ENCODE measurements at places on chromosomes 7 and 10.

DNA sequence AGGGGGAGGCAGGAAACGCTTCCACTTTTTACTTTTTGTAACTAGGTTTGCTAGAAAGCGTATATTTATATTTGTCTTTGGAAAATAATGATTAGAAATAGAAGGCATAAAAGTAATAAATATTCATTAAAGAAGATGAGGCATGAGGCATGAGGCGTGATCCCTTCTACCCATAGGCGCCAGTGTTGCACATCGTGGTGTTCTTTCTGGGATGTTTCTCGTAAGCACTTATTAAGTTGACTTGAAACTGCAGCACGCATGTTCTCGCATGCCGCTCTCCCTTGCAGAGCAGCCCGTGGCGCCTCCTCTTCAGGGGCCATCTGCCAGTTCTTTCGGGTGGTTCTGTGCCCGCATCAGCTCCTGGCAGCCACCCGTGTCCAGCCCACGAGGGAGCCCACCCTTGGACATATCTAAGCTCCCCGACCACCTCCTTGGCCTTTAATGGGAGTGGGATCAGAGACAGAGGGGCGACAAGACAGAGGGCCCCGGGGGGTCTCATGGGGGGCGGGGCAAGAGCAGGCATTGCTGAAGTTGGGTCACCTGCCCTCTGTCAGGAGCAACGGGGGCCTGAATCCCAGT lies 28.5 kb upstream of the CSGALNACT2 start:
- no peak for DNase-seq

DNA sequence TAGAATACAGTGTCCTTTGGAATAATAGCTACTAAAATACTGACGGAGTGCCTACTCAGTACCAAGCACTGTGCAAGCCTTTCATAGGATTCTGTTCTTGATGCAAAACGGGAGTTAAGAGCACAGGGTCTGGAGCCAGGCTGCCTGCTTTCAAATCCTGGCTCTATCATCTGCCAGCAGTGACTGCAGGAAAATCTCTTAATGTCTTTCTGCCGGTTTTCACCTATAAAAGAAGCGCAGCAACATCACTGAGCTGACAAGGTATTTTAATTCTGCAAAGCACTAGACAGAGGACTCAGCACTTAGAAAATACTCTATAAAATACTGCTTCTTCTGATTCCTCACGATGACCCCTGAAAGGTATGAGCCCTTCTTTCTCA lies 659 bp downstream of the FIGNL1 start:
- no peak for DNase-seq

GRCh38 chr10:101091546-101092290 lies 29.9 kb downstream of the KAZALD1 start:
- DNase-seq = no peak

GRCh38 chr7:34075523-34076370 lies 170.4 kb downstream of the BMPER start:
- DNase-seq = no peak

DNA sequence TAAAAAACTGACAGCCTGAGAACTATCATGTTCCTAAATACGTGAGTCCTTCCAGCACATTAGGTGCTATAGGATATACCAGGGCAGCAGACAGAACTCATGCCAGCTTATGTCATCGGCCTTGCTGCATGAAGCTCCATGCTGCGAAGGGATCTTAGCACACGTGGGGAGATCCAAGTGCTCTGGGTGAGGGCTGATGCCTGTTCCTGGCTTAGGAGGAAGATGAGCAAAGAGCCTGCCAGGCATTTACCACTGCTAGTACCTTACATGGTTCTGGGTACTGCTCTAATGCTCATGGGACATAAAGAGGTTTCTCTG lies 43.2 kb downstream of the SVIL start:
- no peak for DNase-seq

- no peak for DNase-seq
These were observed 2.9 kb upstream of the ATP6V0E2 start for GRCh38 chr7:149870701-149871483.

DNA sequence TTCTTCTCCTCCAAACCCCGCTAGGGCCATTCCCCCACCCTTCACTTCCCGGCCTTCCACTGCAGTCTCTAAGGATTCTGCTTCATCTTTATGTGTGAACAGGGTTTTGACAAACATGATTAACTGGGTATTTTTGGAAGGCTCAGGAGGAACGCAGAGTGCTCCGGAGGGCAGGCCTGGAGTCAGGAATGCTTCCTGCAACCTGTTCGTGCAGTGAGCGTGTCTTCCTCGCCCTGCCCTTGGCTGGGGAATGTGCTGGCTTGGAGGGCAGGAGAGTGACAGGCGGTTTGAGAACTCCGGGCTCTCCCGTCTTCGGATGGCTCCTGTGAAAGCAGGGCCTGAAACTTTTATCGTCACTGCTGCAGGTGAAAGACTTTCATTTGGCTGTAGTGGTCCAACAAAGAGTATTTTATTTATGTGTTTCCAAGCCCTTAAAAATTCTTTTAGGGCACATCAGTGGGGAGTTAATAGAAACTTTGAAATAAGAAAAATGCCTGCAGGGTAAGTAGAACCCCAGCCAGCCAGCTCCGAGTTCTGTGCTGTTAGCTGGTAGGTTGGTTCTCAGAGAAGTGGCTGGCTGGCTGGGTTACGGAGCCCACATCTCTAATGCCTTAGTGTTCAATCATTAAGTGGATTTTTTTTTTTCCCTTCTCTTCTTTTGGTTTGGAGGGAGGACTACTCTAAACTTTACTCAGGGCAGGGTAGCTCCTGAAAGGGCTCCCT lies 51.0 kb downstream of the TCF7L2 start:
- DNase-seq = no peak

- DNase-seq = peak; percentile 31
These were observed 423 bp downstream of the BAZ1B start for GRCh38 chr7:73521636-73522104.

- DNase-seq = no peak
These were observed 26.9 kb upstream of the VWA2 start for GRCh38 chr10:114212153-114212552.

- no peak for DNase-seq
These were observed 32.6 kb downstream of the TBATA start for GRCh38 chr10:70752571-70752970.

DNA sequence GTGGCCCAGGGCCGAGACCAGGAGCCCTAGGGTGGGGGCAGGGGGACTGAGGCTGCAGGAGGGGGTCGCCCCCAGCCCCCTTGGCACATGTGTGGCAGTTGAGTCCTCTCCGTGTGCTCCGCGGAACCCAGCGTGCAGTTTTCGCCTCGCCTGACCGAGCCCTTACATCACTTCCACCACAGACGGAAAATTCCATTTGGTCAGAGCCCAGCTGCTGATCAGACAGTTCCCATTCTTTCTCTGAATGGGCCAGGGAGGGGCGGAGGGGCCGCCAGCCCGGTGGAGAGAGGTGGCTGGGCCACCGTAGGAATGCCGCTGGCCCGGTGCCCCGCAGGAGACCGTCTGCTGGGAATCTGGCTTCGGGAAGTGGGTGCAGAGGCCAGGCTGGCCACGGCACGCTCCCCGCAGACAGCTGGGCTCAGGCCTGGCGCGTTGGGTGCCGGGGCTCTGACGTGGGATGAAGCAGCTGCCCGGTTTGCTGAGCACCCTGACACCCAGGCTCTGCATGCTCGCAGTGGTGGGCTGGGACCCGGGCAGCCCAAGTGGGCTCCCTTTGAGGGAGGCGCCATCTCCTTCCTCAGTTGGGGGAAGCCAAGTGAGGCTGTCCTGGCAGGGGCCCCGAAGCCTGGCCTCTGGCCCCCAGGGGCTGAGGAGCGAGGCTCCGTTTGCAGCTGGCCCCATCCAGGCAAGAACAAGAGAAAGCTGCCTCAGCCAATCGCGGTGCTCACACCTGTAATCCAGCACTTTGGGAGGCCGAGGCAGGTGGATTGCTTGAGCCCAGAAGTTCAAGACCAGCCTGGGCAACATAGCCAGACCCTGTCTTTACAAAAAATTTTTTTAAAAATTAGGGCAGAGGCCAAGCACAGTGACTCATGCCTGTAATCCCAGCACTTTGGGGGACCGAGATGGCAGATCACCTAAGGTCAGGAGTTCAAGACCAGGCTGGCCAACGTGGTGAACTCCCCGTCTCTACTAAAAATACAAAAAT lies 9.9 kb downstream of the TTYH3 start:
- no peak for DNase-seq

- DNase-seq = no peak
These were observed 630.3 kb upstream of the POT1 start for GRCh38 chr7:125559921-125560320.

DNA sequence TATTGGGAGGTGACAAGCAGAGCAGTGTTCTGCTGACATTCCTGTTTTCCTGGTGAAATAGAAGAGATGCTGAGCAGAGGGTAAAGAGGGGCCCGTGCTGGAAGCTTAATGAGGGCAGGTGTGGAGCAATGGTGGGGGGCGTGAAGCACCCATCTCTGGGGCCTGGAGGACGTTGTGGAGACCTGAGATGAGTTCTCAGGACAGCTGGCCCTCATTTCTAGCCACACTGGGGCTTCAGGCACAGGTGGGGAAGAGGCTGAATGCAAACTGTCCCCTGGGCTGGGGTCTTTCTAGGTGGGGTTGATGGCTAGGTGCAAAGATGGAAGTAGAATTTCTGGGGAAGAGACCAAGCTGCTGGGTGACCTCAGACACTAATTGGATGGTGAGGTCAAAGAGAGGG lies 274.2 kb upstream of the TCERG1L start:
- no peak for DNase-seq

- no peak for DNase-seq
These were observed 169.4 kb upstream of the EEPD1 start for GRCh38 chr7:35983626-35984025.

DNA sequence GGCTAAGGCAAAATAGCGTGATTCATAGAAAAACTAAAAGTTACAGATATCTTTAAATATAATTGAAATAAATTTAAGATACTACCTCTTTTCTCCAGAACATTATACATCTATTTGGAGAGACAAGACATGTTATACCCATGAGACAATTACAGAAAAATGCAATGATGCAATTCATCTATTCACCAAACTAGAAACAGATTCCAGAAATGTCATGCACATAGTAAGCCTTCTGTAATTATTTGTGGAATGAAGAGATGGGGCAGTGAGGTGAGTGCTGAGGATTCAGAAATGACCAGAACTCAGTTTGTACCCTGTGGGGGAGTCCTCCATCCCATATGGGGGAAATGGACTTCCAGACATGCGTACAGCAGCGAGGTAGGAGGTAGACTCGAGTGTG lies 99.4 kb downstream of the MKX start:
- no peak for DNase-seq

DNA sequence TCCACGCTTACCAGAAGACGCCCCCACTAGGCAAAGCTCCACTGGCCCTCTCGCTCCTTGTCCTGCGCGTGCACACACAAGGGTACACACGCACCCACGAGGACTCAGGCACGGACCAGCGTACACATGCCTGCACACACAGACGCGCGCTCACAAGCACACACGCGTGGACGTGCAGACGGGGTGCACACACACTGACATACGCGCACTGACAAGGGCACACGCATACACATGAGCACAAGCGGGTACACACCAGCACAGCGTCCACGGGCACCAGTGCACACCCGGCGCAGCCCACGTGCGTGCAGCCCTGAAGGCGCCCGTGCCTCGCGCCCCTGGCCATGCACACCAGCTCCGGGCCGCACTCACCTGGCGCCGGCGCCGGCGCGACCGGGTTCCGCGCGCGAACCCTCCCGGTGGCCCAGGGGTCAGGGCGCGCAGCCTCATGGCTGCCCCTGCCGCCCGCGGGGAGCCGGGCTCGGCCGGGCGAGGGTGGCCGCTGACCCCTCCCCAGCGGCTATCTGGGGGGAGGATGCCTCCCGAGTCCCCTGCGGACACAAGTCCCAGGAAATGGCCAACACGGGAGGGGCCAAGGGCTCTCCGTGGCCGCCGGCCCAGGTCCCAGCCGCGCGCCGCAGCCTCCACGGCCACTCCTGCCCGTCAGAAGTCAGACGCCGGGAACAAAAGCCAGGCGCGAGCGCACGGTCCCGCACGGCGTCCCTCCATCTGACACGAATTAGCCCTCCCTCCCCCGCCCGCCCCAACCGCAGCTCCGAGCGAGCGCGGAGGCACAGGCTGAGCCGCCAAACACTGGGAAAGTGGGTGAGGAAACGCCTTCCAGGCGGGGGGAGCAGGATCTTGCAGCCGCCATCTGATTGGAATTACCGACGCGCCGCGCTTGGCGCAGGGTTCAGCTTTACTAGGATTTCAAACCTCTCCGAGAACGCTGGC lies 45.0 kb downstream of the TNS3 start:
- DNase-seq = no peak

- DNase-seq = no peak
These were observed 31.5 kb upstream of the KMT2E start for GRCh38 chr7:104982308-104983075.

GRCh38 chr10:102101152-102101551 lies 19.0 kb downstream of the LDB1 start:
- no peak for DNase-seq

- DNase-seq = no peak
These were observed 8.6 kb downstream of the PSAP start for GRCh38 chr10:71842422-71842821.

DNA sequence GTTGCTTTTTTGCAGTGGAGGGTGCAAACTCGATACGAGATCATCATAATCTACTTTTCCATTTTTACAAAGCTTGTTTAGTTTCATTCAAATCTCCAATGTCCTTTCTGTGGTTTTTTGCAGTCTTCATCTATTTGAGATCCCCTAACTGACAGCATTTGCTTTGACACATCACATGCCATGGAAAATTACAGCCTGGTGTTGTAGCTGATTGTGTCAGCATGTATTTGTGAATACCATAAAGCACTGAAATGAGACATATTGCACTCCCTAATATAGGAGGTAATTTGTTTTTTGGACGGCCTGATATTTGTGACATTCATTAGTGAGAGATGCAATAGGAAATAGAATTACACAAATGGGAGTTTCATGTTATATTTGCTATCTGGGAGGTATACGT lies 620.8 kb downstream of the KCNMA1 start:
- DNase-seq = no peak

DNA sequence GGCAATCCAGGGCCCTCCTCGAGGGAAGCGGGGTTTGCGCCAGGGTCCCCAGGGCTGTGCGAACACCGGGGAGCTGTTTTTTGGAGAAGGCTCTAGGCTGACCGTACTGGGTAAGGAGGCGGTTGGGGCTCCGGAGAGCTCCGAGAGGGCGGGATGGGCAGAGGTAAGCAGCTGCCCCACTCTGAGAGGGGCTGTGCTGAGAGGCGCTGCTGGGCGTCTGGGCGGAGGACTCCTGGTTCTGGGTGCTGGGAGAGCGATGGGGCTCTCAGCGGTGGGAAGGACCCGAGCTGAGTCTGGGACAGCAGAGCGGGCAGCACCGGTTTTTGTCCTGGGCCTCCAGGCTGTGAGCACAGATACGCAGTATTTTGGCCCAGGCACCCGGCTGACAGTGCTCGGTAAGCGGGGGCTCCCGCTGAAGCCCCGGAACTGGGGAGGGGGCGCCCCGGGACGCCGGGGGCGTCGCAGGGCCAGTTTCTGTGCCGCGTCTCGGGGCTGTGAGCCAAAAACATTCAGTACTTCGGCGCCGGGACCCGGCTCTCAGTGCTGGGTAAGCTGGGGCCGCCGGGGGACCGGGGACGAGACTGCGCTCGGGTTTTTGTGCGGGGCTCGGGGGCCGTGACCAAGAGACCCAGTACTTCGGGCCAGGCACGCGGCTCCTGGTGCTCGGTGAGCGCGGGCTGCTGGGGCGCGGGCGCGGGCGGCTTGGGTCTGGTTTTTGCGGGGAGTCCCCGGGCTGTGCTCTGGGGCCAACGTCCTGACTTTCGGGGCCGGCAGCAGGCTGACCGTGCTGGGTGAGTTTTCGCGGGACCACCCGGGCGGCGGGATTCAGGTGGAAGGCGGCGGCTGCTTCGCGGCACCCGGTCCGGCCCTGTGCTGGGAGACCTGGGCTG lies 26.0 kb downstream of the PRSS2 start:
- no peak for DNase-seq

- DNase-seq = no peak
These were observed 7.6 kb upstream of the SYPL1 start for GRCh38 chr7:106119719-106120118.

Data from stimulated activated CD4-positive, alpha-beta T cell treated with anti-CD3 and anti-CD28 coated beads, TNF-alpha, amount 100 ng/mL, for 24 hours (primary cell).